RPMI7951 (cell line): ENCODE measurements at places on chromosomes 6 and 20.

DNA sequence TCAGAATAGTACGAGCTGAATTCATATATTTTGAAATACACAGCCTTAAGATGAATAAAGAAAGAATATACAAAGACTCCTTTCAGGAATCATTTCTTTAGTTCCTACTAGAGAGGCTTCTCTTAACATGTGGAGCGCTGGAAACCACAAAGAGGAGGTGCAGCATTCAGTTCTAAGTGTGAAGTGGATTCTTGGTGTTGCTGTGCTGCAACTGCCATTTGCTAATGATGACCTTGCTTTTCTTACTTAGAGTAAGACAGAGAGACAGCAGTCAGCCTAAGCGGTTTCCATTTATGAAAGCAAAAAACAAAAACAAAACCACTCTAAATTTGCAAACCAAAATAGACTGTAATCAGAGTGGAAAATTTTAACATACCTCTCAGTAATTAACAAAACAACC lies 629.0 kb downstream of the EPHA7 start:
- no peak for DNase-seq

GRCh38 chr6:30814146-30815040 lies 69.9 kb upstream of the DDR1 start:
- peak; percentile 87 for DNase-seq

DNA sequence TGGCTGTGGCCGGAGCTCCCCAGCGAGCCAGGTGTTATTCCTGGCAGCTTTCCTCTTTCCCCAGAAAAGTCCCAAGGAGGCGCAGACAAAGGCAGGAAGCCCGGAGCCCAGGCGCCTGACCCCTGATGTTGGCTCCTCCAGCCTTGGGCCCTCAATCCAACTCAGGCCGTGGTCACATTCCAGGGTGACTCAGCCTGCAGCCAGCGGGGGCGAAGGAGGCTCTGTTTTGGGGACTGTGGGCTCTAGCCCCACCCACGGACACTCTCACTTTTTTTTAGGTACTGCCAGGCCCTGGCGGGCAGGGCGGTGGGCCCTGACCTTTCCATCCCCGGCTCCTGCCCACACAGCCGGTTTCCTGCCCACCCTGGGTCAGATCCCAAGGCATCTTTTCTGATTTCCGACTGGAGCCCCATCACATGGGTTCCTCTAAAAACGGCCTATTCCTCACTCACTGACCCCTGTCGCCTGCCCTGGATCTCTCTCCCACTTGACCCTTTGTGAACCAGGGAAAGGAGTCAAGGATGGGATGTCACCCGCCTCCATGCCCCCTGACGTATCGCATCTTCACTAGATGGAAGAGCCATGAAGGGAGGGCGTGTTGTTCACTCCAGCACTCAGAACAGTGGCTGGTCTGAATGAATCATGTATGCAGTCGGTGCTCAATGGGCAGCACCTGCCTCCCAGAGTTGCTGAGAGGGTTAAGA lies 5.5 kb downstream of the PTGIS start:
- DNase-seq: peak; percentile 96

DNA sequence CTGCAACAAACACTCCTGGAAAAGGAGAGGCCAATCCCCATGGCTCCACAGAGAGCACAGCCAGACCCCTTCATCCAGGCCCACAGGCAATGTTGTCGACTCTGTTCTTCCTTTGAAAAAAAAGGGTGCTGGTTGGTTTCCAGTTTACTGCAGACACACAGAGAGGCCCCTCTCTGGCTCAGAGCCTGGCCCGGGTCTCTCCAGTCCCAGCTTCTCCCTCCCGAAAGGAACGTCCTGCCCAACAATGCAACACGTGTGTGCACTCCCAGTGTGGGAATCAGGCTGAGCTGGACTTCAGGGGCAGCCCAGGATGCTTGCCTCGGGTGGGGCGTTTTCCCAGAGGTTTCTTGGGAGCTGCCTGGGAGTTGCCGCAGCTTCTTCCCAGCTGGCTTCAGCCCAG lies 4.5 kb upstream of the NKAIN4 start:
- no peak for DNase-seq

DNA sequence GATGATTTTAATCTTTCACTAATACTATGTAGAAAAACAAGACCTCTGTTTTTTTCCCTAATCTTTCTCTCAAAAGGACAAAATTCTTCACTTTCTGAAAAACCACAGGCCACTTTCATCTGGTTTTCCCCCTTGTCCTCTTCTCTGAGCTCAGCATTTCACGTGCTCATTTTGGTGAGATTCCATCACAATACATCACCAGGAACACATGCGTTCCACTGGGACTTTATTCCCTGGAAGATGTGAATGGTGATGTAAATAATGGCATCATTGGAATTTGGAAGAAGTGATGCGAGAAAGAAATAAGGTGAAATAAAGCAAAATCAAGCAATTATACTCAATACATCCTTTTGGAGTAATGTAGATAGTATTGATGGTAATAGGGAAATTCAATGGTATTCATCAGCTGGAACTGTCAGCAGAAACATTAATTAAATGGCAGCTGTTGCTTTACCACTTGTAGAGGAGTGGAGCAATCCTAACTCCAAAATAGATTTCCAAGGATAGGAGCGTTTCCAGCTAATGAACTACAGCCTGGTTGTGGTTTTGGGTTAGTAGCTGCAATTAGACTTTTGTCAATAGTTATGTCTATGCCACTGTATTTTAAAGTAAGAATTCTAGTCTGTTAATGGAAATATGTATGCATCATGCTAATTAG lies 11.5 kb downstream of the FILIP1 start:
- no peak for DNase-seq

GRCh38 chr20:23639490-23639958 lies 1.8 kb upstream of the CST3 start:
- DNase-seq: no peak

- no peak for DNase-seq
These were observed 473.0 kb downstream of the BCKDHB start for GRCh38 chr6:80579391-80580023.

DNA sequence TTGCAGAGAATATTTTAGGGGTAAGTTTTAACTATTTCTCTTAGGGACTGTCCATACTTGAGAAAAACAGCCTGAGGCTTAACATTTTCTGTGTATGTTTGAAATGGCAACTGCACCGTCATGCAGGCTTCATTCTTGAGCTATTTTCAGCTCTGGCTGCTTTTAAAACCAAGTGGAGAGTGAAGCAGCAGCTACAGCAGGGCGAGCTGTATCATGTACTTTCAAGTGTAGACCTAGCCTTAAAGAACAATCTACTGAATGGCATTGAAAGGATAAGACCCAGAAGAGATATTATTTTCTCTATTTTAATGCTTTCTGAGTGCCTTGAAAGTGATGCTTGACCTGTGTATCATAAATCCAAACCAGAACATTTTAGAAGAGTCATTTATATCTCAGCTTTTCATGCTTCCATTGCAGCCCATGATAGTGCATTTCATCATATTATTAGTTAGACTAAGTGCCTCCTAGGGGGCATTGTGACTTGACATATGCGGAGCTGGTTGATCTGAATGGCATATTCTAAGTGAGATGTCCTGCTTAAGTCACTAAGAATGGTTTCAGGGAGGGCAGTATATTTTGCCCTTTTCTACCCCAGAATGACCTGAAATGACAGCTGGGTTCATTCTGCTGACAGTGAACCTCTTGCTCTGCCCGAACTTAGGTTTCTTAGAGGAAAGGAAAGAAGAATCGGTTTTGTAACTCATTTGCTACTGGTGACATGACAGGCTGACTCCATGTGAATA lies 85.3 kb downstream of the NKAIN2 start:
- no peak for DNase-seq

DNA sequence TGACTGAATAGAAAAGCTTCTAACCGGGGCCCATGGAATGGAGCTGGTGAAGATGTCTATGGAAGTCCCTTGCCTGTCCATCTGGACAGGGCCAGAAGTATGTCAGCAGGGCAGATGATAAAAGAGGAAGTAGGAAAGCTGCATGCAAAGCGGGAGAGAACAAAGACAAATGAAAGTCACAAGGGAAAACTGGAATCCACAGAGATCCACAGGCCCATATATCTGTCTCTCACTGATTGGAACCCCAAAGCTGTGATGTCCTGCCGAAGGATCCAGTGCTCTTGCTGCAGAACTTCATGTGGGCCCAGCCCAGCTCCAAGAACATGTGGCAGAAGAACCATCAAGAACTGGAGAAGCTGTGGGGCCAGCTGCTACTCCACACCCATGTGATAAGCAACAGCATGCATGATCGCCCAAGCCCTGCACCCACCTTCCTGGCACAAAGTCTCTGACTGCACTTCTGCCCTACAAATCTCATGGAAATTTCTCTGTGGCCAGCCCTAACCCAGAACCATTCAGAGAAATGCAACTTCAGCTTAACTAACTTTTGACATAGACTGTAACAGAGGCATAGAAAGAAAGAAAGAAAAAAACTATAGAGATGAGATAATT lies 716.0 kb downstream of the KIF16B start:
- no peak for DNase-seq

DNA sequence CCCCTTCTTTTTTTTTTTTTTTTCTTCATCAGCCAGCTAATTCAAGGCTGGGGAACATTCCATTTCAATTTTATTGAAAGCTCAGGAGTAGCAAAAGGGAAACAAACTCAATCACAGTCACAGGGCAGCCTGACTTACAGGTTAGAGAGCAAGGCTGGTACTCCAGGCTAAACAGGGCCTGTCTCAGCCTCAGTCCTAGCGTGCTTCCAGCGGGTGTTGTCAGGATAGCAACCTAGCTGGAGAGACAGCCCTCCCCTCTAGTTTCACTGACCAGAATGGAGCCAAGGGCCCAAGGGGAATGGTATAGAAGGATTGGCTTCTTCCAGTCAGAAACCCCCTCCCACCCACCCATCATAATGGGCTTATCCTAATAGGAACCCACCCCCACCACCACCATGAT lies 132.9 kb downstream of the PXDC1 start:
- no peak for DNase-seq

DNA sequence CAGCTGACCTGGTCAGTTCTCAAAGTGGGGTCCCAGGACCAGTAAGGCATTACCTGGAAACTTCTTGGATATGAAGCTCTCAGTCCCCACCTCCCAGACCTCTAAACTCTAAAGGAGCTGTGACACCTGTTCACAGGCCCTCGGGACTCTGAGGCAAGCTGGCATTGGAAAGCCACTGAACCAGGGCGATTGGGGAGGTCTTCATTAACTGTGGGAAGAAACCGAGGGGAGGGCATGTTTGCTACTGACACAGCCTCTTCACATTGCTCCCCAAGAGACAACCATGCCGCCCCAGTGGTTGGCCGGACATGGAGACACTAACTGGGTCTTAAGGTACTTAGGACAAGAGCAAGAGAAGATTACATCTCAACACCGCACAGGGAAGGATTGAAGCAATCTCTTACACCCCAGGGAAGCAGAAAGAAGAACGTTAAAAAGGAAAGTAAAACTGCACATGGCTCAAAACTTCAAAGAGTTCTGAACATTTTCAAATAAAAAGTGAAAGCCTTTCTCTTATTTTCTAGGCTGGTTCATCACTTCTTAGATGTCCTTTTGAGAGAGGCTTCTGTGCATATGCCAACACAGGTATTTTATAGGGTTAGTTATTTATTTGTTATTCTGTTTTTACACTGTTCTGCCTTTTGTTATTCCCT lies 210.0 kb upstream of the CST7 start:
- peak; percentile 48 for DNase-seq

- DNase-seq: no peak
These were observed 17.2 kb downstream of the CDC5L start for GRCh38 chr6:44404715-44405099.

DNA sequence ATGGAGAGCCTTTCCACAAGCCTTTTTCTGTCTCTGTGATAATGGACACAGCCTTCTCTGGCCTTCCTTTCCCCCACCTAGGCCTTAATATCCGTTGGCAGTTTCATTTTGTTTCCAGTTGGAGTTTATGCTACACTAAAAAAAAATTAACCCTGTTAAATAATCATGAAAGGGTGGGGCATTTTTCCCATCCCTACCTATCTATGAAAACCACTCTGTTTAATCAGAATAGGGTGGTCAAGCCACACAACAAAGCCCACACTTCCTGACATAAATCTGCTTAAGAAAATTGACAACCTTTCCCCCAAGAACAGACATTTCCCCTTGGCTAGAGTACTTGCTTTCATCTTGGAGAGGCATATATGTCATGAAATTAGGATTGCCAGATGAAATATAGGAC lies 14.2 kb downstream of the TXLNB start:
- DNase-seq: no peak

- peak; percentile 53 for DNase-seq
These were observed 858 bp downstream of the RWDD1 start for GRCh38 chr6:116572162-116572561.

GRCh38 chr20:62069741-62070216 lies 4.1 kb upstream of the TAF4 start:
- peak; percentile 73 for DNase-seq

DNA sequence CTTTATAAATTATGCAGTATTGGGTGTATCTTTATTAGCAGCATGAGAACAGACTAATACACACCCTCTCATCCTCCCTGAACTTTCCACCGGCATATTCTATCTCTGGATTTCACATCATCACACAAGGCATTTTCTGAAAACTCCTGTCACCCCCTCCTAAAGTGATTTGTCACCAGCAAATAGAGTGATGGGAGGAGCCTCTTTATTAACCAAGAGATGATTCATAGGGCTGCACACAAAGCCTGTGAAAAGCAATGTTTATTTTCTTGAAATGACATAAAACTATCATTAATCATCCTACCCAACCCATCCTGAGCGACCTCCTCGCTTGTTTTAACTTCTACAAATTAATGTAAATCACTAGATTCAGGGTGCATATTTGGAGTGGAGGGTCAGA lies 394.7 kb upstream of the SULF2 start:
- DNase-seq: peak; percentile 26

DNA sequence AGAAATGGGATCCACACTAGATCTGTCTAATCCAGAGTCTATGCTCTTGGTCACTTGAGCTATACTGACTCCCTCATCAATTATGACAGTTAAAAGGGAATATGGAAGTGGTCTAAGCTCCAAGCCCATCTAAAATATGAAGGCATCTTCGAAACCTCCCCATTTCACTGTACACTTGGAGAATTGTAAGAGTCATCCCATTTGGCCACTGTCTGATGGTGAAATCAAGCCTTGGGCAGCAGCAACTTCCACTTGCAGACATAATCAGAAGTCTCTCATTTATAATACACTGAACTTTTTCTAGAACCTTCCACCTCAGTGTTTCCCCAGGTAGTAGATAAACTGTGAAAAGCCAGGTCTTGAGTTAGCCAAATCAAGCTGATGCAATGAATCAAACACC lies 26.3 kb upstream of the UBR2 start:
- no peak for DNase-seq

GRCh38 chr6:48031711-48032110 lies 79.3 kb downstream of the PTCHD4 start:
- DNase-seq: no peak

- peak; percentile 1 for DNase-seq
These were observed 726.4 kb upstream of the SLC35B3 start for GRCh38 chr6:9161731-9162130.
